EL (cell line): ENCODE measurements at places on chromosomes 7 and 10.

DNA sequence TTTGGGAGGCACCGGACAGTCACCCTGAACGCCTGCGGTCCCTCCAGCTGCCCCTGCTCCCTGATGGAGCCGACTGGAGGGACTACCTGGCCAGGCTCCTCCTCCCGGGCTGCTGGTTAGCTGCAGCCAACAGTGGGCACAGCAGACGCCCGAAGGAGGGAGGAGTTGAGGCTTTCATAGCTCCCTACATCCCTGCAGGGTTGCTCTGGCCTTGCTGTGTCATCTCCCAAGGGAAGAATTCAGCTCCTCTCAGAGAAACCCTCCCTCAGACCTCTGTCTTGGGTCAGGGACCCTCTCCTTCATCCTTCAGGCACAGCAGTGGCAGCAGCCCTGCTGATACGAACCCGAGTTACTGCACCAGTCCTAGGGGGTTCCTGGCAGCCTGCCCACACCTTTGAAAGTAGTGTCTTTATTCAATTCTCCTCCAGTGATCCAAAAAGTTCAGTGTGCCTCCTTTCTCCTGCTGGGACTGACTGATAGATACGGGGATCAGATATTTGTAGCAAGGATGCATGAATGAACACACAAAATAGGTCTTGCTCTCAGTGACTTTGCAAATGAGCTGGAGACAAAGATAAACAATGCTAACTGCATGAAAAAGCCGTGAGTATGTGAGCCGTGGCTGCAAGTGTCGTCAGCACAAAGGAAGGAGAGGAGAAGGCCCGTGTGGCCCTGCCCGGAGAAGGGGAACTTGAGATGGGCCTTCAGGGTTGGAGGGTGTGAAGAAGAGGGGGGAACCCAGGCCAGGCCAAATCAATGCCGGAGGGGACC, 136.6 kb downstream of the PRKAG2 start:
- DNase-seq, result no peak

- DNase-seq, result no peak
These were observed 15.9 kb upstream of the GSTK1 start for GRCh38 chr7:143247372-143247771.

DNA sequence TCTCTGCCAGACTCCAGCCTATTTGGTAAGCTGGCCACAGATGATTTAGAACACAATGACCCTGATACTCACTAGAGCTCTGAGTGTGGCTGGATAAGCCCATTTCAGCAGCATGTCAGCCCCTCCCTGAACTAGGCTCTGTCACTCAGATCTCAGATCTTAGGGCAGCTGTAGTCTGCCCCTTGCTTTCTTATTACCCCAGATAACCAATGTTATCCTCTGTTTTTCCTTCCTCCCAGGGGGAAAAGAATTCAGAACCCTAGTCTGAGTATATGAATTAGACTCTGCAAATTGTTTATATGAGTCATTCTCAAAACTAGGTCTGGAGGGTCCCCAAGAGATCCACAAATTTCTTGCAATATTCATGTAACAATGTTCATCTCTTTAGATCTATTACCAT, 286.2 kb downstream of the KCNMA1 start:
- peak; percentile 62 for DNase-seq

DNA sequence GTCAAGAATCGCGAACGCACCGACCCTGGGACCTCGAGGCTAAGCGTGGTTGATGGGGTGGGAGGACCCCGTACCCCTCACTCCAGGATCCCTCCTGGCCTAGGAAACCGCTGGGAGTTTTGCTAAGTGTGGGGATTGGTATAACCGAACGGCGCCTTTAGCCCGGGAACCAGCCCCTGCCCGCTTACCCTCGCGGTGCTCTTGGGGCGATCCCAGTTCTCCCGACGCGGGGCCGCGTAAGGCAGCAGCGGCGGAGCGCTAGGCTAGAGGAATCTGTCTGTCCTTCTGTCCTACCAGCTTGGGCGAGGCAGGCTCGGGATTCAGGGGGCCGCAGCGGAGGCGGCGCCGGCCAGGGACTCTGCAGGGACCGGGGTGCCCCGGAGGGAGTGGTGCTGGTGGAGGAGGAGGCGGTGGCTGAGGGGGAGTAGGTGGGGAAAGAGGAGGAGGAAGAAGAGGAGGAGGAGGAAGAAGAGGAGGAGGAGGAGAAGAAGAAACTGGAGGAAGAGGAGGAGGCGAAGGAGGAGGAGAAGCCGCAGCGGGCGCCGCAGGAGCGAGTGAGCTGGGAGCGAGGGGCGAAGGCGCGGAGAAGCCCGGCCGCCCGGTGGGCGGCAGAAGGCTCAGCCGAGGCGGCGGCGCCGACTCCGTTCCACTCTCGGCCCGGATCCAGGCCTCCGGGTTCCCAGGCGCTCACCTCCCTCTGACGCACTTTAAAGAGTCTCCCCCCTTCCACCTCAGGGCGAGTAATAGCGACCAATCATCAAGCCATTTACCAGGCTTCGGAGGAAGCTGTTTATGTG, 439 bp upstream of the EMX2 start:
- DNase-seq, result peak; percentile 21

- DNase-seq, result no peak
These were observed 77.1 kb upstream of the PRKCQ start for GRCh38 chr10:6657196-6657595.

DNA sequence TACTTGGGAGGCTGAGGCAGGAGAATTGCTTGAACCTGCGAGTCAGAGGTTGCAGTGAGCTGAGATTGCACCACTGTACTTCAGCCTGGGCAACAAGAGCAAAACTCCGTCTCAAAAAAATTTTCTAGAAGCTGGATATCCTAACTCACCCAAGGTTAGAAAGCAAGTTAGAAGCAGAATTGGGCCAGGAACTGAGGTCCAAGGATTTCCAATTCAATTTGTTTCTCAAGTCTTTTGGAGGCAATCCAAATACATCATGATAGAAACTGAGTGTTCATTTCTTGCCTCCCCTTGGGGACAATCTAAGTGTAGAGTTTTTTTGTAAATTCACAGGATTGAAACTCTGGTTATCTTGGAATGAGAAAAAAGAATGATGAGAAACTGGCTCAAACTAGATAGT, 45.5 kb downstream of the LAMB1 start:
- DNase-seq, result no peak

DNA sequence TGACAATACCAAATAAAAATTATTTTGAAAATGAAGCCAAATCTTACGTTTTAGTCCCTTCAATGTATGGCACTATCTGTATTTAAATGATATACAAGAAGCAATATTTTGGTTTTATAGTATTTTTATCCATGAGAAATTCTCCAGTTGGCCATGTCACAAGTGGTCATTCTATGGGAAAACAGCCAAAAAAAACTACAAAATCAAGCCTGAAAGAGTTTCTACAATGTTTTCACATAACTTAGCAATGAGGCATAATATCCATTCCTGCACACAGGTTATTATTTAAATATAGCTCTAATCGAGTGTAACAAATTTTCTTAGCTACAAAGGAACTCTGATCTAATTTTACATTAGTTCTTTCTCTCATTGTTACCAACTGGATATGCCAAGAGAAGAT, 5.4 kb downstream of the RAB11FIP2 start:
- peak; percentile 71 for DNase-seq

DNA sequence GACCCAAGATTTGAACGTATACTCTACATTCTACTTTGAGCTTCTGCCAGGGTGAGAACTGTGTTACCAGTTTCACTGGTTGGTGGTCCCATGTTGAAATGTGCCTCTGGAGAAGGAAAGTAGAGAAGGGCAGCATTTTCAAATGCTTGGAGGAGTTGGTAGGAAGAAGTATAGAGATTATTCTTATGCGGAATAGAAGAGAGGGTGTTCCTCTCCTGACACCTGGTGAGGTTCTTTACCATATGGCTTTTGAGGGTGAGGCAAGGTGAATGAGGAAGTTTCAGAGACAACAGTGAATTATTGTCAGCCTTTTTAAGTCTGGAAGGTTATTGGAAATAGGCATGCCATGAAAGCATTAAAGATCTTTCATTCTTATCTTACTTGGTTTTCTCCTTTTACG, 34.3 kb downstream of the R3HCC1L start:
- no peak for DNase-seq

DNA sequence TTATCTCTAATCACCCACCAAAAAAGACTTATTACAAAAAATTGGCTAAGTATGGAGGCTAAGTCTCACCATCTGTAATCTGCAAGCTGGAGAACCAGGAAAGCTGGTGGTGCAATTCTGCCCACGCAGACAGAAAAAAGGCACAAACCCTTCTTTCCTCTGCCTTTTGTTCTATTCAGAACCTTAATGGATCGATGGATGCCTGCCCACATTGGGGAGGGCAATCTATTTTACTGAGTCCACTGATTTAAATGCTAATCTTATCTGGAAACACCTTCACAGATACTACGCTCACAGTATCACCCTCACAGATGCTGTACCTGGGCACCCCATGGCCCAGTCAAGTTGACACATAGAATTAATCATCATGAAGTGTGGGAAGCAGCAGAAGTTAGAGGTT, 10.2 kb downstream of the IGFBP3 start:
- no peak for DNase-seq

DNA sequence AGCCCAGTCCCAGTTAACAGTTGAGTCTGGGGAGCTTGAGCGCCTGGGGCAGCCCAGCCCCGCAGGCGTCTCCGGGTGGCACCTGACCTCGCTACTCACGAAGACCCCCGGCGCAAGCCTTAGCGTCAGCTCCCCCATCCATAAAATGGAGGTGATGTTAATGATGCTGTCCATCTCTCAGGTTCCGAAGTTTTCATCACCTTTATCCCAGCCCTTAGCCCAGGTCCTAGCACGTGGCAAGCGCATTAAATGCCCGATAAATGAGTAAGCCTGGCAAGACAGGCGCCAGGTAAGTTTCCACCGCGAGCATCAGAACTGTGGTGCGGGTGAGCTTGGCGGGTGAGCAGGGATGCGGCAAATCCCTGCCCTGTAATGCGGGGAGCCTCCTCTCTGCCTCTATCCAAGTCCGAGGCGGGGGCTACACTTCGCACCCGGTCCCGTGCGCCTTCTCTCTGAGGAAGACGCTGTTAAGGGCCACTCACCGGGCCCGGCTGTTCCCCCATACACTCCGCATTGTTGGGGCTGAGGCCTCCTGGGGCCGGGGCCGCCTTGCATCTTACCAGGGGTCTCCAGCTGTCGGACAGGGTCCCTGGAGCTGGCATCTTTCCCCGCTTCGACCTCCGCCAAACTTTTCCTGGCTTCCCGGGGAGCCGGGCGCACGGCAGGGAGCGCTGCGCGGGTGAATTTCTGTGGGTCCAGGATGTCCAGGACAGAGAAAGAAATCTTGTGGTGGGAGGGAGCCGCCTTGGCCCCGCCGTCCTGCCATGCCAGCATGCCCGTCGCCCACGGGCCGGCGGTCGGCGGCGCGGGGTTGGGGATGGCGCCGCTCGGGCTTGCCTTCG, 444 bp downstream of the NKX1-2 start:
- no peak for DNase-seq

DNA sequence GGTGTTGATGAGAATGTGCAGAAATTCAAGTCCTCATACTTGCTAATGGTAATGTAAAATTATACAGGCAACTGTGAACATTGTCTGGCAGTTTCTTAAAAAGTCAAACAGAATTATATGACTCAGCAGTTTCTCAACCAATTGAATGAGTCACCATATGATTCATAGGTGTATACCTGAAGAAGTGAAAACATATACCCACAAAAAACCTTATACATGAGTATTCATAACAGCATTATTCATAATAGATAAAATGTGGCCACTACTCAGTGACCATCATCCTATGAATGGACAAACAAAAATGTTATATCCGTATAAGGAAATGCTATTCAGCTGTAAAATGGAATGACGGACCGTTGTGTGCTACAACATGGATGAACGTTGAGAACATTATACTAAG, 253.5 kb downstream of the MALRD1 start:
- no peak for DNase-seq

- no peak for DNase-seq
These were observed 20.7 kb downstream of the POLL start for GRCh38 chr10:101567165-101568006.

DNA sequence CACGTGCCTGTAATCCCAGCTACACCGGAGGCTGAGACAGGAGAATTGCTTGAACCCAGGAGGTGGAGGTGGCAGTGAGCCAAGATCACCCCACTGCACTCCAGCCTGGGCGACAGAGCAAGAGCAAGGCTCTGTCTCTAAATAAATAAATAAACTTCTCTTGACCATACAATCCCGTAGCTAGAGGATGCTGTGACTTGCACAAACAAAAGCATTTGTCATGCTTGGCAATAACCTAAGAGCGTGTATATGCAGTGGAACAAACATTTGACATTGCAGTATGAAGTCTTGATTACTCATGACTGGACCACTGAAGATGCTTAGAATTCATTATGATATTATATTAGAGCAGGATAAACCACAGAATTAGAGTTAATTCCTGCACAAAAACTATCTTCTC, 1.4 kb upstream of the C7orf57 start:
- no peak for DNase-seq

- no peak for DNase-seq
These were observed 106.1 kb upstream of the SP8 start for GRCh38 chr7:20892776-20893175.

DNA sequence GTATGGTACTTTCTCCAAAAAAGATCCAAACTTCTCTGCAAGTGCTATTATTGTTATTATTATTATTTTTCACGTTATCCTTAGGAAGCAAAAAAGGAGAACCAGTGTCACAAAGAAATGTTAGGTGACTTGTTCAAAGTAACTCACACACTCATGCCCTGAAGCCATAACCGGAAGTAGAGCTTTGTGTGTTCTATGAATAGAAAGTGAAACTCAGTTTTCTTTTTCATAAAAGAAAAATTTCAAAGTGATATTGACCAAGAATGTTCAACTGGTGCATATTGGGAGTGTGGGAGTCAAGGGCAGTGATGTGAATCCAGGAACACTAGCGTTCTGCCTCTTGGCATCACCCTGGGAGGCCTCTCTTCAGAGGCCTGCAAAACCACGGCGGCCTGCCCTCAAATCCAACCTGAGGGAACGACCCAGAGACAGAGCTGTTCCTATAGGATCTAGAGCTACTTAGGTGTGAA, 106.1 kb downstream of the PRKCQ start:
- peak; percentile 10 for DNase-seq

DNA sequence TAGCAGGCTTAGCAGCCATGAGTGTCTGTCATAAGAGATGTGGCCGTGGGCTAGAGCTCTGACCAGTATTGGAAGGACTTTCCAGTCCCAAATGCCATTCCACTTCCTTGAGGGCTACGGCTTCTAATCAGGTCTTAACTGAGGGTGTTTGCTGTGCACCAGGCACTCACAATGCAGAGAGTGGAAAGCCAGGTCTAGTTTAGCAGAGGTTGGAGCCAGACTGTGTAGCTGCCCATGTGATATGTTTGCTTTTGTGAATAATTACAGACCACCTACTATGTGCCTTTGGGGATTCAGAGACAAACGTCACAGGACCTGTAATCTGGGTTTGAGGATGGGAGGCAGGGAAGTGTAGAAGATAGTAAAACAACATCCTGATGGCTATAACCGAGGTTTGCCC, 79.8 kb downstream of the WDFY4 start:
- DNase-seq, result no peak

GRCh38 chr10:117145019-117145418, 6.9 kb upstream of the VAX1 start:
- DNase-seq, result no peak

GRCh38 chr10:72306215-72306760, 32.6 kb downstream of the DDIT4 start:
- DNase-seq, result no peak
